ENCODE measurements at places on chromosomes 11 and 22.

DNA sequence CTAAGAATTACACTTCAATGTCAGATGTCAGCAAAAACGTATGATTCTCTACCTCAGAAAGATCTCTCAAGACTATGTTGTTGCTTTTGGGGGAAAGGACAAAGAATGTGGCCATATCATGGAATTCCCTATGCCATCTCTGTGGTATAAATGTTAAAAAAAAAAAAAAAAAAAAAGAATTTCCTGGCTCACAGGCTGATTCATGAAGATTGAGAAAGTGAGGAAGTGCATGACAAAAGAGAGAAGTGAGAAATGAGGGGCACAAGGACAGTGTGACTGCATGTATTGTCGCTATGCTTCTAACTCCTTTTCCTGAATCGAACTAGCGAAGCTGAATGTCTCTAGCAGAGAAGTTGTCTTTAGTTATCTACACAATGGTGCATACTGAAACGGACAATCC lies 80.6 kb upstream of the CARD18 start:
- DNase-seq = no peak

DNA sequence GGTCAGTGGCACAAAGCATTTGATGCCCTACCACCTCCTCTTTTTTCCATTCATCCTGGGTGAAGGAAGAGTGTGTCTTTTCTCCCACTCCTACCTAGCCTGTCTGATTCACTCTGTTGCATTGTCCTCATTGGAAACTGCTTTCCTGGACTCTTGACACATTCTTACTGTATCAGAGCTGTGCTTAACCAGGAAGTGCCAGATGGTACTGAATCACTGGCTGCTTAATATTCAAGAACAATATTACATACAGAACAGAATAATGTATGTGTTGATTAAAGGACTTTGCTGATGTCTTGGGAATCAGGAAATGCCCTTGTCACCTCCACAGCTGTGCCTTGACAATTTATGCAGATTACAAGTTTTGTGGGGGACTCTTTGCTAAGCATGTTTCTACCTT lies 44.4 kb downstream of the SVIP start:
- DNase-seq = no peak

- DNase-seq = no peak
Measured at GRCh38 chr11:130547761-130548490, 99.5 kb downstream of the ADAMTS15 start.

DNA sequence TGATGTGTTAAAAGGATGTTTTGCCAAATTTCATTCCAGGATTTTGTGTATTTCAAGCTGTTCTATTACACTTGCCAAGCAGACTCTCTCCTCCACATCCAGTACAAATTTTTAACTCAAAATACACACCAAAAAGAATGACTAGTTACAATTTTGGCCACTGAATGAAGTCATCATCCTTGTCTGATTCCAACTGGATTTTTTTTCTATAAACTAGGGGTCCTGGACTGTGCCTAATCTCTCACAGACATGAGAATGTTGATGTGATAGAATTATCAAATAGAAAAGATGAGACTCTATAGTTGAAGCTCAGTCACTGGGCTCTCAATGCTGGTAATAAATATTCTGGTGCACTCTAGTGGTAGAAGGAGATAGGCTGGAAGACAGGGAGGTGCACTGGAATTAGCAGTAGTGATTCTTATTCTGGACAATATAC lies 85.8 kb downstream of the FANCF start:
- no peak for DNase-seq

GRCh38 chr11:100972046-100972445 lies 157.6 kb downstream of the PGR start:
- no peak for DNase-seq
